T-helper 1 cell (primary cell): ENCODE measurements at places on chromosomes 7 and 10.

- DNase-seq = no peak
Measured at GRCh38 chr10:47300429-47300931, 483 bp downstream of the GDF10 start.

- DNase-seq = no peak
Measured at GRCh38 chr10:12391206-12391605, 41.9 kb downstream of the CAMK1D start.

DNA sequence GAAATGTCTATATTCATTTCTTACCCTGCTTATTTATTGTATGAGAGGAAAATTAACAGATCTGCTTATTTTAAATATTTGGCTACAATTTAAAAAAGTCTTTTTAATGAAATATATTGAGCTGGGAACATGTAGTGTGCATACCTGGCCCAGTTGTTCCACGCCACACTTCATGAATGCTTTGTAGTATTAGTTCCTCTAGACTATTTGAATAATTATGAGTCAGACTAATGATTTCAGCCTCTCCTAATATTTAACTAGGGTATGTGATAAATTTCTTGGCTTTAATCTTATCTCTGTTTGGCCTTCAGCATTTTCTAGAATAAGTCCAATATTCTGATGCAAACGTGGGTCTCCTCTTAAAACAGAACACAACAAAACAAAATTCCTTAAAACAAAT is 226.6 kb downstream of the CREB5 start:
- no peak for DNase-seq

DNA sequence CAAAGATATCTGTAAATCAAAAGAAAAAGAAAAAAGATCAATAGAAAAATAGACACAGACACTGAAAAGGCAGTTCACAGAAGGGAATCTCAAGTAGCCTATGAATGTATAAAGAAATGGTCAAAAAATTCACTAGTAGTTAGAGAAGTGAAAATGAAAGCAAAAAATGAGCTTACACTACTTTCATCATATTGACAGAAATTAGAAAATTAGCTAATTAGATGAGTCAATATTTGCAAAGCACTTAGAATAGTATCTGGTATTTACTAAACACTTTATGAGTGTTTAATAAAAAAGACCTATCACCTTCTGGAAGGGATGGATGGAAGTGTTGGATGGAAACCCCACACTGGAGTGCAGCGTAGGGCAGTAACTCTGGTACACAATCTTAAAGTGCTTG is 1.7 kb upstream of the CFAP58 start:
- DNase-seq = peak; percentile 33

DNA sequence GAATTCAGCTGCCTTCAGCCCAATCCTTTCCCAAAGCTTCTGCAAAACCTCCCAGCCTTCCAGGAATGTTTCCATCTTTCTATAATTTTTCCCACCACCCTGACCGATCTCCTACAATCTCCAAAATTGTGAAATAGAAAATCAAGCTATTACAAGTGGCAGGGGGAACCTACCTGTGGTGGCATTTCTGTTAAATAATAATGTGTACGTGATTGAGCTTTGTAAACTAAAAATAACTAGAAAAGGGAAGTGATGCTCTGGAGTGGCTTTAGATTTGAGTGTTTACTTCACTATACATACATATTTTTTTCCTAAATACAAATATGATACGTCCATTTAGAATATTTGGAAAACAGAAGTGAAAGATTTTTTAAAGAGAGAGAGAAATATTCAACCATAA is 593.6 kb downstream of the GRM8 start:
- no peak for DNase-seq

- no peak for DNase-seq
Measured at GRCh38 chr7:155809332-155809946, 2.8 kb downstream of the SHH start.

DNA sequence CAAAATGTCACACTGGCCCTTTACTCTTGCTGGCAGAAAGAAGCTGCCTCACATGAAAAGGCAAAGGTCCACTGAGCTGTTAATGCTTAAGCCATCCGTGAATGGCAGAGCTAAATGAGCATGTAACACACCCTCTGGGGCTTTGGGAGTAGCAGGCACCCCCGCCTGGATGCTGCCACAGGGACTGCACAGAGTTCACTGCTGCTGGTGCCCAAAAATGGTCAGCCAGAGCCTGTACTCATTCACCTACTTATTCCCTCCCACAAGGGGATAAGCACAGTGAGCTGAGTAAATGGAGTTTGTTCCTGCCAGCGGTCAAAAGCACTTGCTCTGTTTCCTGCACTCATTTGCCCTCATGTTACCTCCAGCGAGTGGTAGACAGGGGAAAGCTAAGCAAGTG is 374.0 kb upstream of the STEAP1 start:
- no peak for DNase-seq

DNA sequence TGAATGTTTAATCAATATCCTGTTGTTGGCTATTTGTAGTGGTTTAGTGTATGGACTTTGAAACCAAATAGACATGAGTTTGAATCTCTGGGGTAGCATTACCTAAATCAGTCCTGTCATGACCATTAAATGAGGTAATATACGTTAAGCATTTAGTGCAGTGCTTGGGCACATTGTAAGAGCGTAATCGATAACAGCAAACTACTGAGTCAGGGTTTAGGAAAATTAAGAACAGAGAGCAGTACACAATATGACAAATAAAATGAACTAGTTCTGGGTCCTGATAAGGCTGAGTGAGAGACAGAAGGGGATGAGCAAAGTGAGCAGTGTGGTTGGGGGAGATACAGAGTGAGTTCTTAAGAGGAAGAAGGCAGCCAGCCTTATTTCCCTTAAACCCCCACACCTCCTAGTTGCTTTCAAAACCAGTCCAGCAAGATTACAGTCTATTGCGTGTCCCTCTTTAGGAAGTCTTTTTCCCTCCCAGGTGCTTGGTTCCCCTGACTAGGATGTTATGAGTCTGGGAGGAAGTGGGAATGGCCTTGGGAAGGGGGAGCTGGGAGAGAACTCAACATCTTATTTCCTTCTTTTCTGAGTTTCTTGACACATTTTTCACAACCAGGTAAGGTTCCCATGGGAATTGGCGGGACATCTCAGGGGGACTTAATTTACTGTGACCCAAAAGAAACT is 171.0 kb downstream of the SND1 start:
- DNase-seq = no peak

GRCh38 chr7:106283501-106283830 is 1.3 kb downstream of the NAMPT start:
- no peak for DNase-seq

DNA sequence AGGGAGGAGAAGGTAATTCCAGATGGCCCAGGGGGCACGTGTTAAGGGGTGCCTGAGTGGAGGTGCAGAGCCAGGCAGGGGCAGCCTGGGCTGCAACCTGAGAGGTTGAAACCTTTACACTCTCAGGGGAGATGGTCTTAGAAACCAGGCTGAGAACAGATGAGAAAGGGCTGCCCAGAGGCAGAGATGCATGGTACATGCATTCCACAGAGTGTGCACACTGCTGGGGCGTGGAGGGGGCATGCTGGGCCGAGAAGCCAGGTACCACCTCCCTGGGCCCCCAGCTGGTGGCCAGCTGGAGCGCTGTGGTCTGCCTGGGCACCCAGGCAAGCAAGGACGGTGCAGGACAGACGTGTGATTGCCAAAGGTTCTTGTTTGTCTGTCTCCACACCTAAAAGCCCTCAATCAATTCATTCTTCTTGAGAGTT is 14.1 kb upstream of the CSGALNACT2 start:
- DNase-seq = no peak

GRCh38 chr7:158301207-158301606 is 286.4 kb downstream of the PTPRN2 start:
- DNase-seq = no peak

DNA sequence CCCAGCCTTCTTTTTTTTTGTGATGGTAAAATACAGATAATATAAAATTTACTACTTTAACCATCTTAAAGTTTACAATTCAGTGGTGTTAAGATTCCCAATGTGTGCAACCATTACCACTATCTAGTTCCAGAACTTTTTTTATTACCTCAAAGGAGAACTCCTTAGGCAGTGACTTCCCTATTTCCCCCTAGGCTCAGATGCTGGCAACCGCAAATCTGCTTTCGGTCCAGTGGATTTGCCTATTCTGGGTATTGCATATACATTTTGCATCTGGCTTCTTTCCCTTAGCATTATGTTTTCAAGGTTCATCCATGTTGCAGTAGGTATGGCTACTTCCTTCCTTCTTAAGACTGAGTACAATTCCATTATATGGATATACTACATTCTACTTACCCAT is 56.5 kb downstream of the AFAP1L2 start:
- no peak for DNase-seq

GRCh38 chr10:29210266-29210868 is 78.5 kb upstream of the LYZL1 start:
- DNase-seq = no peak

GRCh38 chr7:157011333-157012112 is 1.1 kb upstream of the MNX1 start:
- no peak for DNase-seq

DNA sequence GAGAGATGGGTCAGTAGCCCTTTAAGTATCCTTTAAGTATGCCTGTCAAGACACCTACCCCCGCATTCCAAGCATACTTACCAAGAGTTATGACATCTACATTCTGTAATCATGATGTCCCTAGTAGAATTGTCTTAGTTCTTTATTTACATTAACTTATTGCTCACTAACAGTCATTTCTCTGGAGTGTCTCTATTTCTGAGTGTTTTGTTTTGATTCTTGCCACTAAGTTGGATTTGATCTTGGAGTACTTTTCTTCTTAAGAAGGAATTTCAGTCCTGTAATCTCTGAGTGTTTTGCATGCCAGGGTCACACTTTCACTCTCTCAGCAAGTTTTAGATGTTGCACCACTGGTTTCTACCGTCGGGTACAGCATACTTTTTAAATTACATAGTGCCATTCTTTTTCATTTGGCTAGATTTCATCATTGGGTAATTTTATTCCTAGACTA is 1053.9 kb downstream of the KCNMA1 start:
- DNase-seq = no peak

DNA sequence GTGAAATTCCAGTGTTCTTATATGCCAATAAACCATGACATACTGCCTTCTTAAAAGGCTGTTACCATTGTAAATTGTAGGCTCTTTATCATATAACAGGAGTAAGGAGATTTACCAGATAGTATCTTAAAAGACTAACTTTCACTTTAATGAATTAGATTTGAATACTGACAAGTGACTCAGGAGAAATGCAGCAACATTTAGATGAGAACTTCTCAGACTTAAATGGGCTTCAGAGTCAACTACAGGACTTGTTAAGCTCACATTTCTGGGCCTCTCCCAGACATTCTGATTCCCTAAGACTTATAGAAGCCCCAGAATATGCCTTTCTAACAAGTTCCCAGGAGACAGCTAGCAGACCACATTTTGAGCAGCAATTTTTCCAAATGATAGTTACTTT is 466.3 kb downstream of the ARL4A start:
- no peak for DNase-seq

DNA sequence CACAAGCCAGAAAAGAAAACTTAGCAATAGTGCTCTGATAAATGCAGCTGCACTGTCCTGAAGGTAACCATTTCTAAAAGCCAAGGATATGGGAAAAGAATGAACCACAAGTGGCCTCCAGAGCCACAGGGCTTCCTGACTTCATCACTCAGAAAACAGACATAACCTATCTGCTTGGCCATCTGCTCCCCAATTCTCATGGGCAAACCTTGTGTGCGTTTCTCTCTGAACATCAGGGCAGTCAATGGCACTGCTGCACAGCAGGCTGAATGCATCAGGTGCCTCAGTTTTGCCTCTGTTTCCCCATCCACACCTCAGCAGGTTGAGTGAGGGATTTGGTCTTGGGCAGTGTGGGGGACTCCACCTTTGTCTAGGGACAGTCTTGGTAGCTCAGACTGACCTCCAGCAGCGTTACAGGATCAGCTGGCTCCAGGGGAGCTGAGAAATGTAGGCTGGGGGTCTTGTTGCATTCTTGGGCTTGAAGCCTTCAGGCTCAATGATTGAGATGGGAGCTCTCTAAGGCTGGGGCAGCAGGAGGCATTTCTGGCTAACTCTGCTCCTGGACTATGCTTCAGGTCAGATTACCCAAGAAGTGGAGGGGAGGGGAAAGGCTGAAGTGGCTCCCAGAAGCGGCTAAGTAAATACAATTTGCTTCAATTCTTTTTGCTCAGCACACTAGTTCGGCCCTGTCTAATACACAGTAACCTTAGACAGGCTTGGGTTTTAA is 23.6 kb upstream of the PDLIM1 start:
- no peak for DNase-seq

DNA sequence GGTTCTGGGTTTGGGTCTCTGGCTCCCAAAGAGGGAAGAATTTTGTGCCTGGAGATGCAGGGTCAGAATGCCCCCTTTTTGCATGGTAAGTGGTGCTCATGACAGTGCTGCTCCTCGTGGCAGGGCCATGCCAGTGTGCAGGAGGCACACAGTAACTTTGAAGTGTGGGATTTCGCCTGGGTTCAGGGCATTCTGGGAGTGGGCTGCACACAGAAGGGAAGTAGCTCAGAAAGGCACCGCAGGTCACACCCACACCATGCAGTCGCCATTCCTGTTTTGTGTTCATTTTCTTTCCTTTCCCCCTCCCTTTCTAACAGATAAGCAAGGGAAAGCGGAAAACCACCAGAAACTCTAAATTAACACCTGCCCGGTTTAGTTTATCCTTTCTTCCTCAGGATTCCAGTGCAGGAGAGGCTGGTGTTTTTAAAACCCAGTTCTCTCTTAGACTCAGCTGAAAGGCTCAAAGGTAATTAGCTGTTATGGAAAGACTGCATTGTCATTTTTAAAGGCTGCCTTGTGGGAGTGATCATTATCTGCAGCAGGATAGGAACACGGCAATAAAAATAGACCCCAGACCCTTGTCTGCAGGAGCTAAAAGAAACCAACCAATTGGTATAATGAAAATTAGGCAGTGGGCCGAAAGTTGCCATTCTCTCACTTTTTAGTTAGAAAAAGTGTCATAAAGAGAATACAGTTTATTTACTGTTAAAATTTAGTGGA is 50.2 kb downstream of the EEPD1 start:
- DNase-seq = no peak

DNA sequence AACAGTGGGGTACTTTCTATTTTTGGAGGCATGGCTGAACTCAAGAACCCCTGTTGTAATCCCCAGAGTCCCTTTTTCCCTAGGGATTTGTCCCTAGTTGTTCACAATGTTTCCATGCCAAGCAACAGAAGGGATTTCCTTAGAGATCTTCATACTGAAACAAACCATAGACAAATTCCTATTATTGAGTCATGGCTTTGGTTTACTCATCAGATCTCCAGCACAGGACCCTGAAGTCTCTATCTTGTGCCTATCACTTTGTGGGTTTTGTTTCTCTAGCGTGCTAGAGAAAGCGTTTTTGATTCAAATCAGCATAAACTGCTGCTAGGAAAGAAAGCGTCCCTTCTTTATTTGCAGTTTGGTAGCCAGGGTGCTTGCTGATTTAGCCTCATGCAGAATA is 165.0 kb downstream of the BAMBI start:
- DNase-seq = no peak

- no peak for DNase-seq
Measured at GRCh38 chr10:61633665-61634064, 29.1 kb upstream of the CABCOCO1 start.

GRCh38 chr7:133056370-133057238 is 25.3 kb downstream of the CHCHD3 start:
- DNase-seq = no peak

GRCh38 chr10:83274088-83274487 is 865.2 kb upstream of the GHITM start:
- no peak for DNase-seq

- no peak for DNase-seq
Measured at GRCh38 chr7:81600608-81601007, 169.2 kb downstream of the HGF start.

GRCh38 chr7:91628742-91629141 is 251.8 kb downstream of the MTERF1 start:
- no peak for DNase-seq

- DNase-seq = no peak
Measured at GRCh38 chr7:24715661-24716479, 41.4 kb downstream of the GSDME start.
